Stimulated activated CD8-positive, alpha-beta memory T cell treated with anti-CD3 and anti-CD28 coated beads, Interleukin-7, amount 100 ng/mL, for 48 hours (primary cell): ENCODE measurements at places on chromosomes 3 and 15.

GRCh38 chr3:123096731-123097130 is 29.9 kb downstream of the PDIA5 start:
- DNase-seq, result no peak

GRCh38 chr3:112381673-112382542 is 49.0 kb downstream of the CD200 start:
- no peak for DNase-seq

- DNase-seq, result no peak
Observed at GRCh38 chr15:68349151-68349550, 71.6 kb downstream of the FEM1B start.

DNA sequence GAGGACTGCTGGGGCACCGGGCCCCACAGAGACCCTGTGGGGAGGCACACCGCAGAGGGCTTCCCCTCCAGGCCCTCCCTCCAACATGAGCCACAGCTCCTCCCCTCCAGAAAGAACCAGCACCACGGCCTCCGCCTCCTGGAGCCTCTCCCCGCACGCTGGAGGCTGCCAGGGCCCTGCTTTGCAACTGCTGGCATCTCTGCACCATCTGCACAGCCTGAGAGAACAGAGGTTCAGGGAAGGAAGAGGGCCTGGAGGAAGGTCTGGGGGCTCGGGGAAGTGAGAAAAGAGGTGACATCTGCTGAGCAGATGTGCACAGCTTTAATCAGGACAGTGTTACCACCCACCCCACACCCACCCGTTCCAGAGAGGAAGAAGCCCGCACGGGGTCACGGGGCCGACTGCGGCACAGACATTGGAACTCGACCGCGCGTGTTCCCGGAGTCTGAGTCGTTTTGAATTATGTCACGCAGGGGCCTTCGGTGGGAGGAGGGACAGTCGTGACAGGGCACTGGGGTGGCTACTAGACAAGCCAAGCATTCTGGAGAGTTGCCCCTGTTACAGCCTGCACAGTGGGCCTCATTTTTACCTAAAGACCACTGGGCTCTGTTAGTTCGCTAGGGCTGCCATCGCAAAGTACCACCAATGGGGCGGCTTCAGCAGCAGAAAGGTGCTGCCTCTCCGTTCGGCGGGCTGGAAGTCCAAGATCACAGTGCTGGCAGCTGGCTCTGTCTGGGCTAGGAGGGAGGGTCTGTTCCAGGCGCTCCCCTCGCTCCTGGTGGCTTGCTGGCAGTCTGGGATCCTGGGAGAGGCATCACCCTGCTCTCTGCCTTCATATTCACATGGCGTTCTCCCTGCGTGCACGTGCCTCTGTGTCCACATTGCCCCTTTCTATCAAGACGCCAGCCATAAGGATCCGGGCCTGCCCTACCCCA is 194.8 kb downstream of the XXYLT1 start:
- no peak for DNase-seq

GRCh38 chr15:69304182-69304545 is 5.5 kb downstream of the PAQR5 start:
- no peak for DNase-seq

- no peak for DNase-seq
Observed at GRCh38 chr3:48318713-48319468, 14.6 kb downstream of the SPINK8 start.

GRCh38 chr3:112640276-112640929 is 540 bp downstream of the CCDC80 start:
- no peak for DNase-seq

GRCh38 chr3:23734481-23734880 is 71.3 kb upstream of the UBE2E1 start:
- DNase-seq, result no peak

DNA sequence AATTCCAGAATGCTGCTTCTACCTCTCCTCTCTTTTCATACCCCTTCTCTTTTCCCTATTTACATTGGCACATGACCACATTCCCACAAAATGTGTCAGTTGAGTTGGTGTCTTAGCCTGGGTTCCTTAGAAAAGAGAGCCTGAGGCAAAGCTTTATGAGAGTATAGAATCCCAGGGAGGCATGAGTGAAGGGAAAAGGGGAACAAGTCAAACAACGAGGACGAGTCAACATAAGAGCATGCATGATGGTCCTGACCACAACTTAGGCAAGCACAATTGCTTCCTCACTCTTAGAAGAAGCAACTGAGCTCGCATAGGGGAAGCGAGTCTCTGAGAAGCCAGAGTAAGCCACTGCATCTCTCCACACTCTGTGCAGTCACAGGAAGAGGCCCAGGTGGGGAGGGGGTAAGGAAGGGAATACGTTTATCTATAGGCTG is 15.4 kb upstream of the ZNF774 start:
- DNase-seq, result no peak

DNA sequence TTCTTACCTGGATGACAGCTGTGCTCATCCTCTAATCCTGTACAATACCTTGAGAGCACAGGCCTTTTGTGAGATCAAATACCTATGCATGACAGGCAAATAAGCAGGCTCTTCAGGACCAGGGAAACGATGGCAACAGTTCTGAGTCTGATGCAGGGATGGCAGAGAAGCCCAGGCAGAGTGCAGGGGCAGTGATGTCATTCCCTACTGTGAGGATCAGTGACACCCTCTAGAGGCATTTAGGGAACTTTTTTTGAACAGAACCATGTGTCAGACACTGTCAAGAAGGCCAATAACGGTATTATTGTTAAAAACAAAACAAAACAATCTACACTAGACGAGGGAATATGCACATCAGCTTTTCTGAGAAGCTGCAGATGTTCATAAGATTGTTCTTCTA is 314.8 kb upstream of the CTDSPL start:
- no peak for DNase-seq

DNA sequence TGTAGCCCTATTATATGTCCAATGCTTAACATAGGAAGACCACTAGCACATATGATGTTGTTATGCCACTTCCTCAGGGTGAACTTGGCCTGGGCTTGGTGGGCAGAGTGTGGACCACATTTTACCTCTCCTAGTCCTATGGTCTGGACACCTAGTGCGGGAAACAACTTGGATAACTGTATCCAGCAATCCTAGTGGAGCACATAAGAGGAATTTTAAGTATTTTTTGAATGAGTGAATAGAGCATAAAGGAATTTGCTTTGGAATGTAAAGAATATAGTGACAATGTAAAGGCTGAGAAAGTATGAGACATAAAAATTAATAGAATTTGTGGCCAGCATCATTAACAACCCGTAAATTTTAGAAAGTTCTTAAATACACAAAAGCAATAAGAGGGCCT is 528.9 kb downstream of the IGSF11 start:
- no peak for DNase-seq

GRCh38 chr3:46675843-46676567 is 17.5 kb downstream of the ALS2CL start:
- DNase-seq, result no peak

DNA sequence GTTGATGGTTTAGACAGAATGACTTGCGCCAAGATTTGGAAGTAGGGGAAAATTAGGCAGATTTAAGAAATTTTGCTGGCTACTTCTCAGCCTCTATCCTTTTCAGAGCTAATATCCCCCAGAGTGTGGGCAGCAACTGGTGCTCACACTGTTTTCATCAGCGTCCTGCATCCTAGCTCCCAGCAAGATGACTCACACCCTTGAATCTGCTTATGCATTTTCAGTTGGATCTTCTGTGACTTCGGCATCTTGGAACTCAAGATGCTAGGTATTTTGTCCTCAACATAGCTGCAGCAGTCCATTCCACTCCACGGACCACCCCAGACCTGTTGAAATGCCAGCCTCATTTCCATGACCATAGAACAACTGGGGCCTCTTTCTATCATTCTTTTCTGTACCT is 336.1 kb upstream of the NR2F2 start:
- no peak for DNase-seq

GRCh38 chr3:107061466-107061865 is 315.8 kb upstream of the CCDC54 start:
- DNase-seq, result no peak

DNA sequence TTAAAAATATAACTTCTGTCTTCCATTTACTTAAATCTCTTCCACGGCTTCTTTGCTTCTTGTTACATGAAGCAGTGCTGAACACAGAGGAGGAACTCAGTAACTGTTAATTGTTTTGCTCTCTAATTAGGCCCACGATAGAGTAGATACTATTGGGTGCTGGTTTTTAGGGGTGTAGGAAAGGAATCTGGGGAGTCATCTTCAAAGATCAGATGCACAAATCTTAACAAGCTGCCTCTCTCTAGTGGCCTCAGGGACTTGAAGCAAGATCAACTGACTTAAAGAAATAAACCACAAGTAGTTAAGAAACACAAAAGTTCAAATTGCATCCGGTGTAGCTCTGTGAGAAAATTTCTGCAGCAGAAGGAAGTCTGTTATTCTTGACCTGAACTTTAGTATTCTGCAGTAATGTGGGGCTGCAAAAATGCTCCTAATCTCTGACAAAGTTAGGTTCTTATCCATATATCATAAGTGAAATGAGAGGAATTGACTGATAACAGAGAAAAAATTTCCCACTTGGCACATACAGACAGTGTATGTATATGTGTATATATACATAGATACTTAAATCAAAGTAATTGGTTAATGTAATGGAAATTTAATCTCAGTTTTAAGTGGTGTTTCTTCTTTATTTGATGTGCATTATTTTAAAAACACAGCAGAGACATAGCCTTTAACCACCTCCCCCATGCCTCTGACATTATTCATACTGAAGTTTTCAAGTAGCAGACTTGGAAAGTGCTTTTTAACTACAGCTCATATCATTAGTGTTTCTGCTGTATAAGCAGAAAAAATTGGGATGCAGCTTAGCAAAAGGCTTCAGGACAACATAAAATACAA is 51.8 kb downstream of the CHST2 start:
- no peak for DNase-seq

DNA sequence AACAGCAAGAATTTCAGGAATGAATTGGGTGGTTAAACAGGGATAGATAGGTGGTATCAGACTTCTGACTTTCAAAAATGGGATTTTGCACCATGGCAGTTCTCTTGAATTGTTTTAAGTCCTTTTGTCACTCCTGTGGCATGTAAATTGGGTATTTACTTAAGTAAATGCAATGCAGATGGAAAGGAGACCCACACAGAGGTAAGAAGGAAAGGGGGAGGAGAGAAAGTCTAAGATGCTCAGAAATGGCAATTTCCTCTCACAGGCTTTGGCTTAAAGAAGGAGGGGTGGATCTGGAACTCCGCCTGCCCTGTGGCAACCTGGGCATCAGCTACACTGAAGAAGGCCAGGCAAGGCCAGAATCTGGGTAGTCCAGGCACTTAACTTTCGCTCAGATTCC is 197.1 kb upstream of the UBE2E1 start:
- no peak for DNase-seq

DNA sequence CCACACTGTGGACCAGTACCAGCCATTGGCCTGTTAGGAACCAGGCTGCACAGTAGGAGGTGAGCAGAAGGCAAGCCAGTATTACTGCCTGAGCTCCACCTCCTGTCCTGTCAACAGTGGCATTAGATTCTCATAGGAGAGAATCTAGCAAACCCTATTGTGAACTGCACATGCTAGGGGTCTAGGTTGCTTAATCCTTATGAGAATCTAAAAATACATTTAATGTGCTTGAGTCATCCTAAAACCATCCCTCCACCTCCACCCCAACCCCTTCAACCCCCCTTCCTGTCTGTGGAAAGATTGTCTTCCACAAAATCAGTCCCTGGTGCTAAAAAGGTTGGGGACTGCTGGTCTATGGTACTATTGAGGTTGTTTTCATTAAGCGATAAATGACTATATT is 49.3 kb upstream of the KCNAB1 start:
- DNase-seq, result no peak

DNA sequence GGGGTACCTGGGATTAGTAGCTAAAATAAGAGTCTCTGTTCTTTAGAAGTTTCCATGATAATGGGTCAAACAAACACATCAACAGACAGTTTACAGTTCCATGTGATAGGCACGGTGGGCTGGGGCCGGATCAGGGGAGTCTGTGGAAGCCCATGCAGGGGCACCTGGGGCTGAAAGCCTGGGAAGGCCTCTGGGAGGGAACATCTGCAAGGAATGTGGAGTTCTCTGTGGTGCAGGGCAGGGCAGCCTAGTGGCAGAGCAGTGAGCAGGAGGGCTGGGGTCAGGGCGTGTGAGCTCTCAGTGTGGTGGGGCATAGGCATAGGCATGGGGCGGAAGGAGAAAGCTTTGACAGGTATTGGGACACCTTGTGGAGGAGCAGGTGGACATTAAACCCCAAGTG is 207.7 kb upstream of the TRIM42 start:
- no peak for DNase-seq
